ENCODE measurements at places on chromosomes 16 and 17.
A peak's percentile ranks its signal among the peaks of the same experiment; 100 is the strongest.

DNA sequence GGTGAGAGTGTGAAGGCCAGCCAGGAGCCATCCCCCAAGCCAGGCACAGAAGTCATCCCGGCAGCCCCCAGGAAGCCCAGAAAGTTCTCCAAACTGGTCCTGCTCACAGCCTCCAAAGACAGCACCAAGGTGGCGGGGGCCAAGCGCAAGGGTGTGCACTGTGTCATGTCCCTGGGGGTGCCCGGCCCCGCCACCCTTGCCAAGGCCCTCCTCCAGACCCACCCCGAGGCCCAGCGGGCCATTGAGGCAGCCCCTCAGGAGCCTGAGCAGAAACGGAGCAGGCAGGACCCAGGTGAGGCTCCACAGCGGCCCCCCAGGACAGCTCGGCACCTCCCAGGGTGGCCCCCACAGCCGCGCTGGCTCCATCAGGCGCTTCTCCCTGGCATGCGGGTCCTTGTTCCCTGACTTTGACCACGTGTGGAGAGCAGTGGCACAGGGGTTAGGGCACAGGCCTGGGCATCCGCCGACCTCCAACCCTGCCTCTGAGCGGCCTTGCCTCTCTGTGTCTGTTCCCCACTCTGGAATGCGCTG, 13.5 kb downstream of the FLYWCH2 start:
- DNase-seq, result no peak

GRCh38 chr17:56480501-56480900, 113.0 kb upstream of the NOG start:
- DNase-seq, result no peak

DNA sequence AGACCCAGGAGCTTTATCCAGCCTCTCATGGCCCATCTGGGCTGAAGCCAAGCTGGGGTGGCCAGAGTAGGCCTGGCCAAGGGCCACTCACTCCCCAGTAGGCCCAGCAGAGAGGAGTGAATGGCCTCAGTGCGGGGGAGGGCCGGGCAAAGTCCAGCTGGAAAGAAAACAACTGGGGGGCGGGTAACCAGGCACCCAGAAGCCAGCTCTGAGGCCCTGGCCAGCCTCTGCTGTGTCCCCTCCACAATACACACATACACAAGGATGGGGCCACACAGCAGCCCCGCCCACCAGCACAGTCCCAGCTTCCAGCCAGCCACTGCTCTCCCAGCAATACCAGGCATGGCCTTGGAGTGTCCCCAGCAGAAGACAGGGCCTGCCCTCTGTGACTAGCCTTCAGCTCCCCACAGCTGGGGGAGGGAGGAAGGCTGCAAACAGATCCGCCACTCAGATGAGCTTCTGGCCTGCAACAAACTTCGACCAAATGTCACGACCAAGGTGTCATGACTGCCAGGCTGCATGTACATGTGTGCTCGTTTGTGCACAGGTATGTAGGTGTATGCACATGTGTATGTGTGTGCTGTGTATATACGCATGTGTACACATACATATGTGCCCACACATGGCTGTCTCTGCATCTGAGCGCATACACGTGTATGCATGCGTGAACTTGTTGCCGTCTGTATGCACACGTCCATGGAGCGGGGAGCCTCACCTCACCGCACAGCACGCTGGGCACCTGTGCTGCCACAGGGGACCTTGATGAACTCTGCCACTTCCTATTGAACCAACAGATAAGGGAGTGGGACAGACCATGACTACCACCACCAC, 5.0 kb downstream of the CARHSP1 start:
- DNase-seq, result no peak

GRCh38 chr17:603406-604114, 111.1 kb downstream of the VPS53 start:
- no peak for DNase-seq

DNA sequence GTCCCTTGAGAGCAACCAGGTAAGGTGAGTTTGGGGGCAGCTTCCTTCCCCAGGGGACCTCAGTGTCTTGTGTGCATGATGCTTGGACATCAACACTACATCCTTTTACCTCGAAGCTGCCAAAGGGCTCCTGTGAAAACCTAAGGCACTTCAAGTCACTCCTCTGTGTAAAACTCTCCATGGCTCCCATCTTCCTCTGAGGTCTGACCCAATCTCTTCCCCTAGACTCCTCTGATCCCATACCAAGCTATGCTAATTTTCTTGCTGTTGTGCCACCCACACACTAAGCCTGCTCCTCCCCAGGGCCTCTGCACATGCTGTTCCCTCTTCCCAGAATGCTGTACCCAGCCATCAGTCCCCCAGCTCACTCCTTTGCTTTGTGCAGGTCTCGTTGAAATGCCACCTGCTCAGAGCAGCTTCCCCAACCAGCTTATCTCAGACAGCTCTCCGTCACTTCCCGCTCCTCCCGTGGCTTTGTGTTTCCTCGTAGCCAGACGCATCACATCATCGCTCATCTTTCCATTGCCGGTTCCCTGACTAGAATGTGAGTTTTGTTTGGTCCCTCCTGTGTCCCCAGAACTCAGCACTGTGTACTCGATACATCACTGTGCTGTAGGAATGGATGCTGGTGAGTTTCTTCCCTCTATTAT, 78.4 kb downstream of the CNGB1 start:
- no peak for DNase-seq

DNA sequence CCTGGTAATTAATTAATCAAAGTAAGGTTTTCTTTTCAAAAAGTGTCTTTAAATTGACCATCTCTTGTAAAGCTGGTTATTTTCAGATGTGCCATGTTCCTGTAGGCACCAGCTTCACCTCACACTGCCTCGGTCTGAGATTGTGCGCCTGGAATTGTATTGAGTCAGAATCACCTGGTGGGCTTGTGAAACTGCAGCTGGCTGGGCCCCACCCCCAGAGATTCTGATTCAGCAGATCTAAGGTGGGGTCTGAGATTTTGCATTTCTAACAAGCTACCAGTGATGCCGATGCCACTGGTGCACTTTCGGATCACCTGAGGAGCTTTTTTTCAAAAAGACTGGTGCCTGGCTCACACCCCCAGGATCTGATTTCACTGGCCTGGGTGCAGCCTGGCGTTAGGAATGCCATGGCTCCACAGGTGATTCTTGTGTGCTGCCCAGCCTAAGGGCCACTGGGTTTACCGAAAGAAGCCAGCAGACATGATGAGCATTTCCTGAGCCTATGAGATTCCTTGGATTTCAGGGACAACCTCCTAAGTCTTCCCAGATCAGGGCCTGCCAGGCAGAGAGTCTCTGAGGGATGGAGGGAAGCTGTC, 59.2 kb upstream of the TOB1 start:
- no peak for DNase-seq

GRCh38 chr17:31511195-31511578, 119.7 kb downstream of the RAB11FIP4 start:
- no peak for DNase-seq

DNA sequence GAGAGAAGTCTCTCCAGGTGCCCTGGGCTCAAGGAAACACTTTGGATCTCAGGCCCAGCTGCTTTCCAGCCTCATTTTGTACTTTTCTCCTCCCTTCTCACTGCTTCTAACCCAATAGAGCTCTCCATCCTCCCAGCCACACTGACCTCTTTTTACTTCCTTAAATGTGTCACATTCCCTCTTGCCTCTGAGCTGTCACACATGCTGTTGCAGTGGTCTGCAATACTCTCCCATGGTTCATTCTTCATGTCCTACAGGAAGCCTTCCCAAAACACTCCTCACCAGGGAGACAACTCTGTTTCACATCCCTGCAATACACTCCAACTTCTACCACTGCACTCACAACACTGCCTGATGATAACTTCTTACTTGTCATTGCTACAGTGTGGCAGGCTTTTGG, 242.1 kb upstream of the DYNLRB2 start:
- DNase-seq, result no peak

DNA sequence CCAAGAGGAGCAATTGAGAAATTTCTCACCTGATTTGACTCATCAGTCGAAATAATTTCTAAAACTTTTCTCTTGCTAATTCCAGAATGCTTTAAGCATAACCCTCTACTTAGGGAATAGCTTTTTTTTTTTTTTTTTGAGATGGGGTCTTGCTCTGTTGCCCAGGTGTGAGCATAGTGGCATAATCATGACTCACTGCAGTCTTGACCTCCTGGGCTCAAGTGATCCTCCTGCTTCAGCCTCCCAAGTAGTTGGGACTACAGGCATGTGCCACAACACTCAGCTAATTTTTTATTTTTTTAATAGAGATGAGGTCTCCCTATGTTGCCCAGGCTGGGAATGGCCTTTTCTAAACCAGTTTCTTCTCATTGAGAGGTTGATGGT, 13.7 kb upstream of the NFATC3 start:
- no peak for DNase-seq

- DNase-seq, result no peak
These were observed 312.5 kb downstream of the GRIN2A start for GRCh38 chr16:9869776-9870175.

DNA sequence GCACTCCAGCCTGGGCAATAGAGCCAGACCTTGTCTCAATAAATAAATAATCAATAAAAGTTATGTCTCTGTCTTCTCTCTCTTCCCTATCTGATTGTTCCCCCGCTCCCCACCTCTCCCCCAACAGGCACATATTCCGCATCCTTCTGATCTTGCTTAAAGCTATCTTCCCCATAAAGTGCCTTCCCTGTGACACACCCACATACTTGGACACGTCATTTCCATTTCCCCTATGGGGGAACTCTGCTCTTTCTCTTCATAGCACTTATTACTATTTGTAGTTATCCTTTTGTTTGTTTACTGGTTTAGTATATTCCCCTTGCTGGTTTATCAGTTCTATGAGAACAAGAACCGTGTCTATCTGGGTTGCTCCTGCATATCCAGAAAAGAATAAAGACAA, 14.9 kb downstream of the MYO1D start:
- no peak for DNase-seq

- no peak for DNase-seq
These were observed 412.5 kb downstream of the CA10 start for GRCh38 chr17:51745993-51746392.

GRCh38 chr17:53629188-53629587, 193.5 kb upstream of the KIF2B start:
- no peak for DNase-seq

DNA sequence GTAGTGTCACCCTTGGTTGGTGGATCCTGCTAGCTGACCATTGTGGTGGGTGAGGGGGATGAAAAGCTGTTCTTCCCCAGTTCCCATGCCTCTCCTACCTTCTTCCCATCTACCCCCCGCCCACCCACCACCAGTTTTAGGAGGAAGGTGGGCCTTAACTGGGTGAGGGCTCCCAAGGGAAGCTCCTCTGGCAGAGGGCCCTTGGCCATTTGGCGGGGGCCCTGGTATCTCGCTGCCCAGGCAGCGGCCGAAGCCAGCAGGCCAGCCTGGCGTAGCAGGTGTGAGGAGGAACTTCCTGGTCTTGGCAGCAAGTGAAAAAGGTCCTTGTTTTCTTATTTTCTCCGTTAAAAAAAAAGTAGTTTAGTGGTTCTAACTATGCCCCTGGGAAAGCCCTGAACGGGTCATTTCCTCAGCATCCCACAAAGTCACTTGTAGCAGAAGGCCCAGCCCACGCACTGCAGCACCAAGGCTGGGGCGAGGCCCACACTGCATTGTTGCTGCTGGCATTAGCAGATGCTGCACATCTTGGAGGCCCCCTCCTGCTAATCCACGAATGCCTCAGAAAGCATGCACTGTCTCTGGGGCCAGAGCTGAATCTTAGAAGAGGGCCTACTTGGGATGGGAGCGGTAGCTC, 72.5 kb downstream of the MPRIP start:
- peak; percentile 42 for DNase-seq

DNA sequence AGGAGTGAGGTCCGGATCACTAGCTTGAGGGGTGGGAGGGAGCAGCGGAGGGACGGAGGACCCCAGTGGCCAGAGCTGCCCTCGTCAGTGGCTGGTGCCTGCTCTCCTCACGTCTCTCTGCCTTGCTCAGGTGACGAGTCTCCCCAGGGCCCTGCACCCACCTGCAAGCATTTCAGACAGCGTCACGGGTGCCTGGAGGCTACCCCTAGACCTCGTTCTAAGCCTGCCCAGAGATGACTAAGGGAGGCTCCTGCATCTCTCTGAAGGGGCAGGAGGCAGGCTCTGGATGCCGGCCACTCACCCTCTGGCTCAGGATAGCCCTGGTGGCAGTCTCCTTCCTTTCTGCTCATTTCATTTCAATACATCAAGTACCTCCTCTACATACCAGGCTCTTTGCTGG, 68.8 kb downstream of the MRC2 start:
- no peak for DNase-seq

DNA sequence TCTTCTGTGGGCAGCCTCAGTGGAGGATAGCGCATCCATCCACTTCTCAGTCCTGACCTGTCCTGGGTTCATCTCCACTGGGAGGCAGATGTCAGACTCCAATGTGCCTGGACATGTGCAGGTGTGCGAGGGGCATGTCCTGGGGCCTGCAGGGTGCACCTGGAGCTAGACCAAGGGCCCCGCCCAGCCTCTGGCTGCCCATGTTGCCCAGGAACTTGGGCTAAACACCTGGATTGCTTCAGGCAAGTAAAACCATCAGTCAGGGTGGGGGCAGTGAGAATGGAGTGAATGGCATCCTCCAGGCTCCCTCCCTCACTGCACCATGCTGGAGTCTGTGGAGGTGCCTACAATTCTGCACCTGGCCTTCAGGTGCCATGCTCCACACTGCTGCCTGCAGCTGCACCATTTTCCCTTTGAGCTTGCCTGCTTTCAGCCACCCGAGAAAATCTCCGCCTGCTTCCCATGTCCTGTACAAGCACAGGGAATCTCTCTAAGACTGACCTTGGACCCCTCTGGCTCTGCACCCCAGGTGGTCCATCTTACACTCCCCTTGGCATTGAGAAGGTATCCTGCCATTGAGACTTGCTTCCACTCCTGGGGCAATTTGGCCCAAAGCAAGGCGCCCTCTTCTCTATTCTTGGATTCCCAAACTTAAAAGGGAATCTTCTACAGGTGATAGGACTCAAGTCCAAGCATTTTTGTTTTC, 2.1 kb upstream of the MFSD6L start:
- no peak for DNase-seq

DNA sequence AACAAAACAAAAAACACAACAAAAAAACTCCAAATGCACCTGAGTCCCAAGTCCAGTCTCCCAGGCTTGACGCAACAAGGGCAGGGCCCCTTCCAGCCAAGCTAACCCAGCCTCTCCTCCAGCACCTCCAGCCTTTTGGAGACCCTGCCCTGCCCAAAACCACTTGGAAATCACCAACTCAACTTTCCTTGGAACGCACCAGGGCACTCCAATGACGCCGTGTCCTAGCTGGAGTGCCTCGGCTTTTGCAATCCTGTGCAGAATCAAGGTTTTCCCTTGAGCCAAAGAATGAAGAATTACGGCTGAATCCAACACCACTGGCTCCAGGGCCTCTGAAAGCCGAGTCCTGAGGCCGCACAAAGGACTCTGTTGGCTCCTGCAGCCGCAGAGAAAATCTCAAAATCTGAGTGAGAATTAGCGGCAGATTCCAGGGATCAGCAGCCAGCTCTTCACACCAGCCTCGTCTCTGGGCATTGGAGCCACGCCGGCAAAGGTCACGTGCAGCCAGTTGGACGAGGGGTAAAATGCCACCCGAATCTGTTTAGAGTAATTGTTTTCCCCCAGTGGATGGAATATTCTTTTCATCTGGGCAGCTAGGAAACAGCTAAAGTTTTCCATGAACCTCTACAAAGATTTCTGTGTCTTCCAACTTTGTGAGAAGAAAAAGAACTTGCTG, 9.7 kb upstream of the BAIAP2 start:
- no peak for DNase-seq

GRCh38 chr16:67733734-67734470, 14.8 kb upstream of the GFOD2 start:
- no peak for DNase-seq

Measured in stimulated activated CD4-positive, alpha-beta T cell treated with anti-CD3 and anti-CD28 coated beads, Interleukin-15, amount 100 ng/mL, for 24 hours (primary cell).